CD8-positive, alpha-beta memory T cell (primary cell): ENCODE measurements at places on chromosomes 7 and 10.

- DNase-seq = no peak
Observed at GRCh38 chr7:86629-87028, 105.7 kb upstream of the FAM20C start.

DNA sequence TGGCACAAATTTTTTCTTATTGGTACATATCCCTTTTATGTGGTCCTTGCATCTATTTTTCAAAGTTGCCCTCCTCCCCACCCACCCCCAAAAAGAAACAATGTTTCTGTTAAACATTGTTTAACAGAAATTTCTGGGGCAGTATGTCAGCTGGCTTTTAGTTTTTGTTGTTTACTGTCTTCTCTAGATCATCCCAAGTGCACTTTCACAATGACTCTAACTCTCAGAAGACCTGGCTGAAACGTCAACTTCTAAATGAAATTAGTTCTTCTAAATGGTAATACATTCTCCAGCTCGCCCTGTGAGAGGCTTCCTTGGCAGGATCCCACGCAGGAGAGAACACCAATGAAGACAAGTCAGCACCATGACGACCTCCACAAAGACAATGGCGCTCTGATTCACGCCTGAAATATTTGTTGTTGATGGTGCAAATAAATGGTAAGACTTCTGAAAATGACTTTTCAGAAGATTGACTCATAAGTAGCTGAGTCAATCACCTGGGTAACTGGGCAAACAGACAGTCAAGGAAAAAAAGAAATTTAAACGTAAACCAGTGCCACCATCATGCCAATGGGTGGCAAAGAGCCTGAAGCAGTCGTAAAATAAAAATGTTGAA, 293.7 kb downstream of the FZD1 start:
- DNase-seq = no peak

GRCh38 chr7:140314573-140315480, 83.5 kb downstream of the SLC37A3 start:
- no peak for DNase-seq

- DNase-seq = no peak
Observed at GRCh38 chr10:122864194-122864592, 15.2 kb downstream of the FAM24B start.

- DNase-seq = no peak
Observed at GRCh38 chr10:88156341-88156740, 292.9 kb downstream of the PTEN start.

DNA sequence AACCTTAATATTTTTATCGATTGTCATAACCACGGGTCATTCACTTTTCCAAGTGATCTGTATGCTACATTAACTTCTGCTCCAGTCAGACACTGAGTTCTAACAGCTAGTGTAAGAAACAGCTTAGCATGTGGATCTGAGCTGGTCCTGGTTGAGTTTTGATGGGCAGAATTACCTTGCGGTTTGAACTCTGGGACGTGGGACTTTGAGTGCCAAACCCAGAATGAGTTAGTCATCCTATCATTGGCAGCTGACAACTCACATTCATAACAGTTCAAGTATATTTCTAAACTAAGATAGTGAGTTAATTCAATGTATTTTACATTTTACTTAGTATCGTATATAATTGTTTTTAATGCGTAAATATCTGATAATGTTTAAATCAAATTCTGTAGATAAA, 43.2 kb downstream of the C7orf33 start:
- no peak for DNase-seq

- no peak for DNase-seq
Observed at GRCh38 chr10:49141541-49142332, 7.9 kb upstream of the FAM170B start.

DNA sequence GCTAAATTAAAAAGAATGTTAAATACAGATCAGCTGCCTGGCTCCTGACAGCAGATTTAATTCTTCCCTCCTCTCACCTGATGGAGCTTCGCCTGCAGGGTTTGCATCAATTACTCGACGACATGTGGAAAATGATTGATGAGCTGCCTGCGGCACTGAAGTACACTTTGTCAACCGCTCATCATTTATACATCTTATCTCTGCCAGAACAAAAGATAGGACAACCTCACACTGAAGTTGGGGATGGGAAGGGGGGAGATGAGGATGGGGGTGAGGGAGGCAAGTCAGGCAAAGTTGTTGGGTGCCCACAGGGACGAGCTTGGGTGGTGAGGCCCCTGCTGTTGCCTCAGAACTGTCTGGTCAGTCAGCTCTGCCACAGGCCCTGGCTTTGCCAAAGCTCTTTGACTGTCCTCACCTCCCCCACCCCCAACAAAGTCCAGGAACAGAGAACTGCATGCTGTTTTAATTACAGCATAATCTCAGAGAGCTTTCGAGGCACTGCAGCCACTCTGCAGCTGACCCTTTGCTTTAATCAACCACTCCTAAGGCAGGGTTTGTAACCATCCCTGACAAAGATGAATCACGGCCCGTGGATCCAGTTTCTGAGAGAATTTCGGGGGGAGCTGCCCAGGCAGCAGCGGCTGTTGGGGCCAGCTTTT, 702.3 kb downstream of the LRMDA start:
- DNase-seq = no peak

GRCh38 chr10:76727038-76727437, 910.6 kb downstream of the KCNMA1 start:
- DNase-seq = no peak

- no peak for DNase-seq
Observed at GRCh38 chr10:109467551-109467950, 455.8 kb downstream of the XPNPEP1 start.

- DNase-seq = no peak
Observed at GRCh38 chr10:132786884-132787494, 1.0 kb upstream of the NKX6-2 start.

- DNase-seq = no peak
Observed at GRCh38 chr10:70564901-70565351, 37.6 kb downstream of the PRF1 start.

- DNase-seq = no peak
Observed at GRCh38 chr7:8818406-8818805, 385.0 kb downstream of the NXPH1 start.

DNA sequence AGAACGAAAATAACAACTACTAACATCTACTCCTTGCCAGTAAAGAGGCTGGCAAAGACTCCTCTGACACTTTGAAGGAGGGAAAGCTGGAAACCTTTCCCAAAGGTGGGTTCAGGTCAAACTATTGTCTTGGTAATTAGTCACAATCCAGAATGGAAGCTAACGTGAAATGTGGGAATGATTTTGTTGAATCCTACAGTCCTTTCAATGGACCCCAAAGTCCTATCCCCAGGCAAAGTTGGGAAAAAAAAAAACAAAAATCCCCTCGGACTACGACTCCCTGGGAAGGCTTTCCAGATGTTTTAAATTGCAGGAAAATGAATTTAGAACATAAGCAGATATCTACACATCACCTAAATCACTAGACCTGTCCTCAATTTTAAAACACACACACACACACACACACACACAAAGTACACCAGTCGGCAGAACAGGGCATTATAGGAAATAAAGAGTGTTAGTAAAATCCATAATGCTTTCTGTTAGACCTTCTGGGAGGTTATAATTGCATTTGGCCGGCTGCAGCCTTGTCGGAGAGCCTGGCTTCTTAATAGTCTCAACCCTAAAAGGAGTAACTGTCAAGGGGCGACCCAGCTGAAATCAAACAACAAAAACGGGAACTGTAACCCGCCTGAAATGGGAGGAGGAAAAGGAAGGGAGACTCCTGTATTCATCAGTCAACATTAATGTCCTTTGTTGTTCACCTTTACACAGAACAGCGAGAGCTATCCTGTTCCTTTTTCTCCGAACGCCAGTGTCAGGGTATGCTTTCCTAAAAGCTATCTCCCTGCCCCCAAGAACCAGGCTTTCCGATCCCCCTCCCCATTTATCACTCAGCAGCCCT, 1.5 kb downstream of the DOCK4 start:
- DNase-seq = no peak

GRCh38 chr7:105304040-105304895, 84.5 kb downstream of the SRPK2 start:
- no peak for DNase-seq

- DNase-seq = no peak
Observed at GRCh38 chr7:12638851-12639456, 48.5 kb upstream of the ARL4A start.

DNA sequence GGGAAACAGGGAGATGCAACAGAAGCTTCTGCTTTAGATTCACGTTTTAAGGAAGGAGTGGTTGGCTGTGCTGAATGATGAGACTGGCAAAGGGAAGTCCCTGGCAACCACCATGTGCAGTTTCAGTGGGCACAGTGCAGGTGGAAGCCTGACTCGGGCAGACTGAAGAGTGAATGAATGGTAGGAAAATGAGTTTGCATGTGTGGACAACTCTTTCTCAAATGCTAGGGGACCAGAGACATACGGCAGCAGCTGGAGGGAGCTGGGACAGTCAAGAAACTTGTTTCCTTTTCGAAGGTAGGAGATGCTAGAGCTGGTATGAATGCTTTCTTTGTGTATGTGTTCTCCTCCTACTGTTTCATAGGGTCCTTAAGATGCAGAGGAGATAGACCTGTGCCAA, 29.0 kb downstream of the PODXL start:
- DNase-seq = no peak

DNA sequence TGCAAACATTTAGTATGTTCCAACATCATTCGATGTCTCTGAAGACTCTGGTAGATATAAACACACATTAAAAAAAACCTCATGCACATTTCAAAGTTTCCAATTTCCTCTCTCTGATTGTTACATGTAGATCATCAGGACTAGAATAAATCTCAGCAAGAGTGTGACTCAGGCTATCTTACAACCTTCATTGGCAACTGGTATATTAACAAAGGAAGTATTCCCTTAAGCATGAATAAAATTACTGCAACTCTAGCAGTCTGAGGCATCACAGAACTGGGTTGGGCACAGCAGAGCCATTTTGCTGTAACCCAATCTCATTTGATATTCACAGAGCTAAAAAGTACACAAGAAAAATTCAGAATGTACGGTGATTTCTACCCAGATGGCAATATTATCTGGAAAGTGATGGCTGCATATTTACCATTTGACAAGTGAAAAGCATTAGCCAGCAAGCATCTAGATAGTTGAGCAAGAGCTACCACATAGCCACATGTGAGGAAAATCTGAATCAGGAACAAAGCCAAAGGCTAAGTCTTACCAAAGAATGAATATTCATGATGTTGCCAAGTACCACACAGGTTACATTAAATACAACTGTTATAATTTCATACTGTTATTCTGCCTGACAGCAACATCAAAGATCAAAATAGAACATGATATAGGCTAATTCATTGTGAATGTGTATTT, 232.2 kb downstream of the CRPPA start:
- DNase-seq = no peak

GRCh38 chr7:135966341-135967043, 10.7 kb downstream of the MTPN start:
- no peak for DNase-seq
